ENCODE measurements at places on chromosomes 7 and 10.
A peak's percentile ranks its signal among the peaks of the same experiment; 100 is the strongest.

DNA sequence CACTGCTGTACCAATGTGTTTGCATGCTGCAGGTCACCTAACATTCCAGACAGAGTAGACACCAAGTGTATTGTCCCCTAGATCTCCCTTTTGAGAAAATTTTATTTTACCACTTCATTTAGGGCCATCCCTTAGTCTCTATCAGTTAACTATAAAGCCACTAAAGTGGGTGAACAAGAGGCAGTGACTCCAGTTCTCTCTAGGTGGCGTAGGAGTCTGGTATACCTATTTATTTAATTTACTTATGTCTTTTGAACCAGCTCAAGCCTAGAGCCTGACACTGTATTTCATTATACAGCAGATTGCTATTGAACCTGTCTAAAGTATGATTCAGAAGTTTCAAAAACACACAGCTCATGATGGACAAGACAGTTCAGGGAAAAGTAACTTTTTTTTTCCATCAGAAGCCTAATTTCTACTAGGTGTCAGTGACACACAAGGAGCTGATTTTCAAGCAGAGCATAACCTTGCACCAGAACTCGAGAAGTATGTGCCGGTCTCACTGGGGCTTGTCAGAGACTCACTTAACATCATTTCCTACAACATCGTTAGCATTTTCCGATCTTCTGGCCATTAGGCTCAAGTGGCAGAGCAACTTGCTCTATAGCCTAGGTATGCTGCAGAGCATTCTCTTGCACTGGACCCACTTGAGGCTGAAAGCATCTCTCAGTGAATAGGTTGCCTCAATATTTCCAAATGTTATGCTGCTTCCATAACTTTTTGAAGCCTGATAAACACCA, 175.4 kb downstream of the CDC14C start:
- DNase-seq: no peak

- no peak for DNase-seq
Measured at GRCh38 chr10:108187408-108188012, 1023.0 kb upstream of the SORCS1 start.

DNA sequence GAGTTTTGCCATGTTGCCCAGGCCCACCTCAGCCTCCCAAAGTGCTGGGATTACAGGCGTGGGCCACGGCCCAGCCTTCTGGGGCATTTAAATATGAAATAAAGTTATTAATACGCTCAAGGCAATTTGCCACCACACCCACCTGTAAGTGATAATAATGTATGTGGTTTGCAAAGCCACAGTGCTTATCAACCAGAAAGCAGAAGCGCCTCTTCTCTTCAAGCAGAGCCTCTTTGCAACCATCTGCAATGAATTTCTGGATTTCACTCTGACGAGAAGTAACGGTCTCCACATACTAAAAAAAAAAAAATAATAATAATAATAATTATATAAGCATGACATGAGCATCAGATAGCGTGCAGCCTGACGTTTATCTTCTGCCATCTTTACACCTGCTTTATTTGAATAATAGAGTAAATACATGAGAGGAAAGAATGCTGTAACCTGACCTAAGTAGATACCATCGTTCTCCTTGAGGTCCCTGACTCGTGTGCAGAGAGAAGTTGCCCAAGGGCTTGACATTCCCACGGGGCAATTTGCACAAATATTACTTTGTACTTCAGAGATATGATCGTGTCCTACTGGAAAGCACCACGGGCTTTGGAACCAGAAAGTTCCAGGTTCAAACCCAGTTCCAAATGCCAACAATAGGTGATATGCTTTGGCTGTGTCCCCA, 34.0 kb downstream of the BRI3 start:
- no peak for DNase-seq

DNA sequence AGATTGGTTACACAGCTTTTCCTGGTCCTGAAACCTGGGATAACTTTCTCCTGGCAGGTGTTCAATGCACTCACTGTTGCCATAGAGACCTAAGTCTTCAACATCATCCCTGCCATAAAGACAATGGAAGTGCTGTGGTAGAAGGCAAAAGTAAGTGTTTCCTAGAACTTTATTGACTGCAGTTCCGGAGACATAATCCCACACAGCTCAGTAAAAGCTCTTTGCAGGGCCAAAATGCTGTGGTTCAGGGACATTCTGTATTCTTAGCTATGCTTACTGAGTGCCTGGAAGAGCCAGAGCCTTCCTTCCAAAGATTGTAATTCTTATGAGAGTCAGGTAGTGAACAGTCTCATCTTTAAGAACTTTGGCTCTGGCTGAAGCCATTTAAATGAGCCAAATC, 5.3 kb downstream of the WIPF3 start:
- DNase-seq: no peak

DNA sequence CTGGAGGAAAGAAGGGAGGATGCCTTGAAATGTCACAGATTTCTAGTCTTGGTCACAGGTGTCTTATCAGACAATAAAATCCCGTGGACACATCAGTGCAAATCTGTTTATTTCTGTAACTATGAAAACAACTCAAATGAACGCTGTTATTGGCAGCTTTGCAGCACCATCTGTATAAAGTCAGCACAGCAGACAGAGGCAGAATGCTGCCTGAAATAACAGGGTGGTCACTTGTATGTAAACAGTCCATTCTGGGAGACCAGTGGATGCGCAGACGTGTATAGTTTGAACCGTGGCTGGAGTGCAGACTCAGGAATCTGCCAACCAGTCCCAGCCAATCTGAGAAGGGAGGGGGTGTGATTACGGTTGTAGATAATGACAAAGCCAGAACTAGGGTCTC, 54.8 kb downstream of the SEC23IP start:
- DNase-seq: no peak

DNA sequence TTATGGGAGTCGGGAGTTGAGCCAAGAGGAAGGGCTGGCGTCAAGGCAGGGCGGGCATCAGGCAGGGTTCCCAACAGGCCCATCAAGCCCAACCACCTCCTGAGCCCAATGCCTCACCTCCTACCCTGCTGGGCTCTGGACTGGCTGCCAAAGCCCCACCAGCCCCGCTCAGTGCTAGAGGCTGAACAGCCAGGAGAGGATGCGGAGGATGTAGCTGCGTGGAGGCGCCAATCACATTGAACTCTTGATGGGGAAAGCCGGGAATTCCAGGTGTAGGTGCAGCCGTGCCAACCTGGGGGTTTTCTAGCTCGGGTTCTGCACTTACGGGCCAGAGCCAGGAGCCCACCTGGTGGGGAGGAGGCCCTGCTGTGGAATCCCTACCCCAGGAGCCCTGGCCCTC, 12.9 kb downstream of the ATP5MF start:
- no peak for DNase-seq

DNA sequence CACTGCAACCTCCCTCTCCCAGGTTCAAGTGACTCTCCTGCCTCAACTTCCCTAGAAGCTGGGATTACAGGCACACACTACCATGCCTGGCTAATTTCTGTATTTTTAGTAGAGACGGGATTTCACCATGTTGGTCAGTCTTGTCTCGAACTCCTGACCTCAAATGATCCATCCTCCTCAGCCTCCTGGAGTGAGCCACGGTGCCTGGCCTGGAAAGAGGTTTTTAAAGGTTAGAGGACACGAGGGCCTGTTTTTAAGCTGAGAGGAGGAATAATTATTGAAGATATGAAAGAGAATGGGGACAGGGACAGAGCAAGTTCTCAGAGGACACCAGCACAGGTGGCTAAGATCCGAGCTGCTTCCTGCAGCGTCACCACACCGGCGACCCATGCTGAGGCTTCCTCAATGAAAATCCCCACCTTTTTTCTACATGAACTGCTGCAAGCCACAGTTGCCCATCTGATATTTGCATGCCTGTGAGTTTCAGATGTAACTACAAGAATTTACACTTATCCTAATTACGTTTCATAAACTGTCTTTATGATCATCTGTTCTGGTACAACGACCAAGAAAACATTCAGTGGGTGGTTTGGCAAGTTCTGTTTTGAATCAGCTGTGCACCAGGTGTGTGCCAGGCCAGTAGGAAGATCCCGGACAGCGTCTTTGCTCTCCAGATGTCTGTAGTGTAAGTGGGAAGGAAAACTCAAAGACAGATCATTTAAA, 76.0 kb downstream of the HIP1 start:
- DNase-seq: no peak

GRCh38 chr10:79060641-79061255, 8.0 kb upstream of the ZMIZ1 start:
- DNase-seq: no peak

GRCh38 chr7:94700926-94701554, 45.1 kb upstream of the SGCE start:
- no peak for DNase-seq

DNA sequence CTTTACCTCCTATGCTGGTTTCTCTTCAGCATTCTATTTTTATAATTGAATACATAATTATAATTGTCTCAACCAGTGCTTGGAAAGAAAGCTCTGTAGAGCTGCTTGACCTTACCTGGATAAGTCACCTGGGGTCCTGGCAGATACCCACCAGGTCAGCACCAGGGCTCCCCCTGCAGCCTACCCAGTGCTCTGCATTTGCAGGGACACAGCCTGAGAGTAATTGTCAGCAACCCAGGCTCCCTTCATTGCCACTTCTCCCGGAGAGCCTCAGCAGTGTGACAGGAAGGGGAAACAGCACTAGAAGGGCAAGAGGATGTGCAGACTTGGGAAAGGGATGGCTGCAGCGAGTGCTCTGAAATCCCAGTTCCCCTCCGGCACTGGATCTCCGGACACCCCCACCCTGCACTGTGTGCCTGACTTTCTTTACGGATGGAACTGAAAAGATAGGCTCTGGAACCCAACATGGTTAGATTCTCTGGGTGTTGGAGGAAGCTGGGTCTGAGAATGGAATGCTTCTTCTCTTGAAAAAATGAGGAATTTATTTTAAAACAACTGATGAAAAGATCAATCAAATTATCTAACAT, 11.4 kb upstream of the PAX4 start:
- peak; percentile 16 for DNase-seq

- no peak for DNase-seq
Measured at GRCh38 chr10:8150401-8150905, 96.0 kb downstream of the GATA3 start.

- no peak for DNase-seq
Measured at GRCh38 chr10:92432596-92432995, 141.3 kb downstream of the IDE start.

GRCh38 chr10:95552679-95553342, 8.4 kb downstream of the SORBS1 start:
- no peak for DNase-seq

DNA sequence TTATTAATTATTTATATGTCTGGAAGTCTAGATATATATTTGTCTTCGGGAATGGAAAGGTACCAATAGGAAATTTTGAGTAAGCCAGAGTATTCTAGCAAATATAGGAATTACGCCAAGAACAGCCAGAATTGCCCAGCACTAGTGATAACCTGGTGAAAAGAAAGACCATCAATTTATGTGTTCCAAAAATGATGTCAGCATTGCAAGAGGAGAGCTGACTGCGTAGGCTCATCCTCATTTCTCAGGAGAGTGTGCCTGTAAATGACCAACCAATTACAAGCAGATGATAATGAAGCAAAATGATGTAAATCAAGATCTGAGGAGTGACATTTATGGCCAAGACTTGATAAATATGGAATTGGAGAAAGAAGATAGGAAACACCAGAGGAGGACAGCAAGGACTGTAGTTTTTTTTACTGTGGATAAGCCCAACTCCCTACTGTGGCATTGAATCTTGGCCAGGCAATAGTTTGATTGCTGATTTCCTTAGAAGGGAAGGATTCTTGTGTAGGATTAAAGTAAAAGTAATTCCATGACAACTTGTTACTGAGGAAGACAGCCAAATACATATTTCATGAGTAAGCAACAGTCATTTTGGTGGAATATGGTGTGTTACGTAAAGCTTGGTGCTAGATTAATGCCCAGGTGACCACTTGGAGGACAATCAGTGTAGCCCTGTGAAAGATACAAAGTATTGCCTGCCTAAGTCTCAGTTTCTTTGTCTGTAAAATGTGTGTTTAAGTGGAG, 590.8 kb downstream of the AUTS2 start:
- no peak for DNase-seq

- no peak for DNase-seq
Measured at GRCh38 chr7:136956671-136957070, 88.2 kb downstream of the CHRM2 start.

DNA sequence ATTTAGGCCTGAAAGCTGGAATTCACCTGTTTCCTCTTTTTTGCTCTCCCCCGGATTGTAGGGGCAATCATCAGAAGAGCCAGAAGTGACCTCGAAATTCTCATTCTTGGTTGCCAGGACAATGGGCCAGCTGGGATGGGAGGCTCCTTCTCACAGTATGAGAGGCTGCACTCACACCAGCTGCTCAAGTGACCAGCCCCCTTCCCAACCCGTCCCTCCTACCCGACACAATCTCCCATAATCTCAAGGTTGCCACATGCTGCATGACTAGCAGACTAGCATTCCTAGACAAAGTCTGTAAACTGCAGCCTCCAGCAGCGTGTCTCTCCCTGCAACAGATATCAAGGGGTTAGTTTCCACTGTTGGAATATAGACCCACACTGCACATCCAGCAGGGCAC, 110.3 kb downstream of the C1GALT1 start:
- no peak for DNase-seq

Measured in stimulated activated CD4-positive, alpha-beta T cell treated with anti-CD3 and anti-CD28 coated beads, Interleukin-4, amount 100 ng/mL, for 4 hours (primary cell).